Smooth muscle cell of the brain vasculature (primary cell): ENCODE measurements at places on chromosomes 16 and 17.

- DNase-seq, result no peak
Observed at GRCh38 chr17:61124562-61124961, 275.1 kb upstream of the TBX2 start.

DNA sequence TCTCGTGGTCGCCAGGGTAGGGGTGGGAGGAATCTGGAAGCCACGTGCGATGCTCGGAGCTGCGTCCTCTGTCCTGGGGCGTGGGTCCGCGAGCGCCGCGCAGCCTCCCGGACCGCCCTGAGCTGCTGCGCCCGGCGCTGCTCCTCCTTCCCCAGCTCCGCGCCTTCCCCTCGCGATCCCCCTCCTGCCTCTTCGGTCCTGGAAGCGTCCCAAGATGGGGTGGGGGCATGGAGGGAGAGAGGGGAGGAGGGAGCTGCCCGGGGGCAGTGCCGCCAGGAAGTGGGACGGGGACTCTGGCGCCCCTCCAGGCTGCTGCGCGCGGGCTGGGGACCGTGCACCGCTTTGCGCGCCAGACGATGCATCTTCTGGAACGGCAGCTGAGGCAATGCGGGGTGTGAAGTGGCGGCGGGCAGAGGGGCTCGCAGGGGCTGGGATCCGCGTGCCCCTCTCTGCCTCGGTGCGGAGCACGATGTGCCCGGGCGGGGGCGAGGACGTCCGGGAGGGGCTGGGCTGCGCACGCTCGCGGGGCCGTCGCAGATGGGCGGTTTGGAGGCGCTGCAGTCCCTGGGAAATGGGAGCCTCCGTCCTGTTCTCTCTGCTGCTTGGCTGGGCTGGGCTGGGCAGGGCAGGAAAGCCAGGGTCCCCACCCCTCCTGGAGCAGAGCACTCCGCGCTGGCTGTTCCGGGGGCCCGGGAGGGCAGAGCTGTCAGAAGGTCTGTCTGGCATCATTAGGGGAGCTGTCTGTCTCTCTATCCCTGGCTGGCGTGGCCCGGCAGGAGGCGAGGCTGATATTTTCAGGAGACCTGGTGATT lies 388.0 kb downstream of the SEC14L1 start:
- DNase-seq, result no peak

GRCh38 chr16:84766978-84767773 lies 52.6 kb upstream of the CRISPLD2 start:
- DNase-seq, result no peak

- no peak for DNase-seq
Observed at GRCh38 chr17:13671341-13671740, 69.6 kb upstream of the HS3ST3A1 start.

DNA sequence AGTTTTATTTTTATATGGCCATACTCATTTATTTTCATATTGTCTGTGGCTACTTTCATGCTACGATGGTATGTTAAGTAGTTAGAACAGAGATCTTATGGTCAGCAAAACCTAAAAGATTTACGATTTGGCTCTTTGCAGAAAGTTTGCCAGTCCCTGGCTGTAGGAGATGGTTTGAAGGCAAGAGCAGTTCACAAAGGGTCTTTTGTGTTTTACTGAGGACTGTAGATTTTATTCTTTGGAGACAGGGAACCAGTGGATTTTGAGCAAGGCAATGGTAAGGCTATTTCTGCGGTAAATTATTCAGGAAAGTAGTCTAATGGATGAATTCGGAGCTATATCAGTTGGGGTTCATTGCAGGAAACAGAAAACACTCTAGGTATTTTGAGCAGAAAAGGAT lies 90.7 kb downstream of the WWP2 start:
- no peak for DNase-seq

GRCh38 chr17:80908776-80909175 lies 82.9 kb upstream of the CHMP6 start:
- DNase-seq, result no peak

- no peak for DNase-seq
Observed at GRCh38 chr16:82735186-82735585, 108.4 kb downstream of the CDH13 start.

DNA sequence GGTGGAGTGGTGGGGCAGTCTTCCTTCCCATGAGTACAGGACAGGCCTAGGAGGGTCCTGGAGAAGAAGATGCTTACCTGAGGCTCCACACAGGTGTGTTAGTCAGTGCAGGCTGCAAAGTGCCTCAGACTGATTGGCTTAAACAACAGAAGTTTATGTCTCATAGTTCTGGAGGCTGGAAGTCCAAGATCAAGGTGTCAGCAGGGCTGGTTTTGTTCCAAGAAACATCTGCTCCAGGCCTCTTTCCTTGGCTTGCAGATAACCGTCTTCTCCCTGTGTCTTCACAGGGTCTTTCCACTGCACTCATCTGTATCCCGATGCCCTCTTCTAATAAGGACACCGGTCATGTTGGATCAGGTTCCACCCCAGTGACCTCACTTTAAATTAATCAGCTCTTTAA lies 153.0 kb downstream of the NTN1 start:
- no peak for DNase-seq

GRCh38 chr17:34733333-34733732 lies 154.0 kb downstream of the TMEM132E start:
- no peak for DNase-seq

- no peak for DNase-seq
Observed at GRCh38 chr17:5344914-5345313, 62.8 kb downstream of the RABEP1 start.

- no peak for DNase-seq
Observed at GRCh38 chr16:58026139-58026704, 668 bp downstream of the MMP15 start.

GRCh38 chr17:58377093-58377601 lies 25.1 kb upstream of the SUPT4H1 start:
- DNase-seq, result no peak

GRCh38 chr17:9974448-9975381 lies 69.6 kb upstream of the RCVRN start:
- DNase-seq, result no peak

- DNase-seq, result no peak
Observed at GRCh38 chr16:15511759-15512487, 77.5 kb downstream of the BMERB1 start.

- DNase-seq, result no peak
Observed at GRCh38 chr17:17176341-17176740, 29.8 kb downstream of the PLD6 start.

GRCh38 chr17:30290696-30291542 lies 825 bp downstream of the BLMH start:
- DNase-seq, result no peak

DNA sequence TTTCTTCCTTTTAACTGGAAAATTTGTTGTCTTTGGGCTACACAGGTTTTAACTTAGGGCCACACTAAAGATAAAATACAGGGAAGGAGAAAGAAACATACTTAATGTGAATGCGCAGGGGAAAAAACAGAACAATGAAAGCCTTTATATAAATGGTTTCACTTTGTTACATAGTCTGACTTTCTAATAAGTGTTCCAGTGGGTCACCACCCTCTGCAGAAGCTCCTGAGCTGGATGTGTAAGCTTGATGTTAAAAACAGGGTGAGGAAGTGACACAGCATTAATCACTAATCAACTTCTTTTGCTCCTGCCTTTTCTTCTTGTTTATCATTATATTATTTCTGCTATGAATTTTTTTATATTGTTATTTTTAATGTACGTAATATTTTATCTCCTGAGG lies 445.6 kb upstream of the CA10 start:
- DNase-seq, result no peak

GRCh38 chr17:15245054-15245453 lies 20.1 kb downstream of the PMP22 start:
- no peak for DNase-seq

DNA sequence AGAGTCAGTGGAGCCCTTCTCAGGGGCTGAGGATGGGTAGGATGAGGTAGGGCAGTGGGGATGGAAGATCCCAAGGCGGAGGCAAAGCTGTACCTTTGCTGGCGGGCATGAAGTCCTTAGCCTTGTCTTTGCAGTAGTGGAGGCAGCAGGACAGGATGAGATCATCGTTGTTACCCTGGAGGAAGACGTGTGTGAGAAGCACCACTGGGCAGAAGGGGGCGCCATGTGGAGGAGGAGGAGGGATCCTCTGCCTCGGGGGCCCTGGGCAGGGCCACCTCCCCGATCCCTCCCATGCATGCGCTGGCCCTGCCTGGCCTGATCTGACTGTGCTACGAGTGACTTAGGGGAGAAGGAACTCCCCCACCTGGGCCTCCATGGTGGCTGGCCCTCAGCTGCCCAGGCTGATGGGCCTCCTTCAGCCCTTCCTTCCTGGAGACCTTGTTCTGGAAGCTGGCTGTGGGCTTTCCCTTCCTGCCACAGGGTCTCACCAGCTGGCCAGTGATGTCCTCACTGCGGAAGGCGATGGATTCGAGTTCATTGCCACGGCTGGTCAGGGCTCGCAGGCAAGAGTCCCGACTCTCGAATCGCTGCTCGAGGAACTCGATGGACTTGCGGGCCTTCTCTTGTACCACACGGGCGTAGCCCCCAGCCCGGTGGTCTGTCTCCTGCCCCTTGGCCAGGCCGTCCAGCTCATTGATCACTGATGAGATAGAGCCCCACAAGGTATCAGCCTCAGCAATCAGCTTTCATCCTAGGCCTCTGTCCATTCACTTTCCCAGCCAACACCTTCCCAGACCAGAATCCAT lies 10.3 kb downstream of the HIC1 start:
- DNase-seq, result no peak

- DNase-seq, result no peak
Observed at GRCh38 chr16:69773260-69773947, 11.3 kb downstream of the WWP2 start.

GRCh38 chr16:57024894-57025680 lies 35.7 kb downstream of the NLRC5 start:
- no peak for DNase-seq

- no peak for DNase-seq
Observed at GRCh38 chr17:43532581-43532980, 13.6 kb downstream of the ETV4 start.

GRCh38 chr16:3152991-3153368 lies 18.2 kb downstream of the ZNF213 start:
- DNase-seq, result no peak

DNA sequence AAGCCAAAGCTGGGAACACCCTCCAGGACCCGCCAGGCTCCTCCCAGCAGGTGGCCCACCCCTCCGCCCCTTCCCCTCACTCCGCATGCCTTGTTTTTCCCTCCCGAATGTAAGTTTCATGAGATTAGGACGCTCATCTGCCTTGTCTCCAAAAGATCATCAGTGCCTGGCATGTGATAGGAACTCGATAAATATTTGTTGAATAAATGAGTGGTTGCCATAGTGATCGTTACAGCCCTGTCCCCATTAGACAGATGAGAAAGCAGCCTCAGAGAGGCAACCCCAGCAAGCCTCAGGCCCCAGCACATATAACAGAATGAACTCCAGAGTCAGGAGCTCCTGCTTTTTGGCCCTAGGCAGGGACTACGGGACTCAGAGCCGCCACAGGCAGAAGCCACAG lies 5.0 kb downstream of the CAMKK1 start:
- DNase-seq, result no peak

DNA sequence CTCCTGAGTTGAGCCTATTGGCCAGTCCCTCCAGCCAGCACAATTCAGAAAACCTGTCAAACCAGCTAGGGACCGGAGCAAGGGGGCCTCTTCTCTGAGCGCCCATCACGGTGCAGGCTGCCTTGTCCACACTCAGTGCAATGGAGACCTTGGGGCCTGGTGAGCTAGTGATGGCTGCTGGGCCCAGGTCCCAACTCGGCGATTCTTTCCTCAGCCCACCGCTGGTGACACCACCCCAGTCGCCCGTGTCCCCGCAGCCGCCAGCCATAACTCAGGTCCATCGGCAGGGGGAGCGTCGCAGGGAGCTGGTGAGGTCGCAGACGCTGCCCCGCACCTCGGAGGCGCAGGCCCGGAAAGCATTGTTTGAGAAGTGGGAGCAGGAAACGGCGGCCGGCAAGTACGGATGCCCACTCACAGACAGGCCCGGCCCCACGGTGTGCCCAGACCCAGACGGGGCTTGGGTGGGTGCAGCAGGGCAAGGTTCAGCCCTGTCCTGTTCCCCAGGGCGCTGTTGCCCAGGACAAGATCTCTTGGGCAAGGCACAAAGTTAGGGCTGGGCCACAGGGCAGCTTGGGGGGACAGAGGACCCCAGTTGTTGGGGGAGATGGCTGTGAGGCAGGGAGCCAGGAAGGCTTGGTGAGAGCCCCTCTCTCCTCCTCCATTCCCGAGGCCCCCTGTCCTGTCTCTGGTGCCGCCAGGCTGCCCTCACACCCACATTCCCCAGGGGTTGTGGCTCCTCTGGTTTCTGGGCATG lies 10.8 kb downstream of the SMTNL2 start:
- no peak for DNase-seq

DNA sequence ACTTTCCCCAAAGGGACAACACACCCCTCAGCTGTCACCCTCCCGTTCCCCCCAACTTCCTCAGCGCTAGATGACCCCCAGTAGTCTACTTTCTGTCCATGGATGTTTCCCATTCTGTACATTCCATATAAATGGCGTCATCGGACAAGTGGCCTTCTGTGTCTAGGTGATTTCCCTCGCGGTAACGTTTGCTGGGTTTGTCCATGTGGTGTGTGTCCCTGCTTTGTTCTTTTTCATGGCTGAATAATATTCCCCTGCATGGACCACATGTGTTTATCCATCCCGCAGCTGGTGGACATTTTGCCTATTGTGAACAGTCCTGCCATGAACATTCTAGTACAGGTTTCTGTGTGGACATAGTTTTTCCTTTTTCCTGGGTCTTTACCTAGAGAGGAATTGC lies 7.3 kb upstream of the TEDC2 start:
- no peak for DNase-seq

DNA sequence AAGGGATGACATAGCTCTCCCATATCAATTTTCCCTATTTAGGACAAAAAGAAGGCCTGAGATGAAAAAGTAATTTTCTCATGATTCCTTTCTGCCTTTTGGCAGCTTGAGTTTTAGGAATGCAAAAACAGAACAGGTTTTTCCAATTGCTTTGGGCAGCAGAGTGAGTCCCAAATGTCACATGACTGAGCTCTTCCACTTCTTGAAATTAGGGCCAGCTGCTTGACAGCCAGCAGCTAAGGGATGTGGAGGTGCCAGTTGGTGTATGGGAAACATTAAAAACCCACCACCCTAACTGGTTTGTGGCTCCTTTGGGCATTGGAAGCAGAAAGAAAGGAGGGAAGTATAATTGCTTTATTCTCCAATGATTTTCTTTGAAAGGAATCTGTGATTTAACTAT lies 133.8 kb upstream of the FAM20A start:
- DNase-seq, result no peak

DNA sequence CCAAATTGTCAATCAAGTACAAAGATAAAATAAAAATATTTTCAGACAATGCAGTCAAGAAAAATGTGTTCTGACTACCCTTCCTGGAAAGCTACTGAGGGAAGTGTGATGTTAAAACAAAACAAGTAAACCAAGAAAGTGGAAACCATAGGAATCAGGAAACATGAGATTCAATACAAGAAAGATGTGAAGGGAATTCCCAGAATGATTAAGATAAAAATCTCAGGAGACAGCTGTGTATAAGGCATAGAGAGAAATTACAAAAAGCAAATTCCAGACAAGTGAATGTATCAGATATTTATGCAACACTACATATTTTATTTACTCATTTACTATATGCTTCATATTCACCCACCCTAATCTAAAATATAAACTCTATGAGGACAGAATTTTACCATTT lies 32.2 kb downstream of the TRIM37 start:
- no peak for DNase-seq
